SW480 (cell line): ENCODE measurements at places on chromosomes 13 and 19.

GRCh38 chr13:27182844-27183497 is 11.4 kb upstream of the USP12 start:
- peak; percentile 20 for DNase-seq

GRCh38 chr13:112839356-112840105 is 129.5 kb upstream of the MCF2L start:
- DNase-seq, result no peak

DNA sequence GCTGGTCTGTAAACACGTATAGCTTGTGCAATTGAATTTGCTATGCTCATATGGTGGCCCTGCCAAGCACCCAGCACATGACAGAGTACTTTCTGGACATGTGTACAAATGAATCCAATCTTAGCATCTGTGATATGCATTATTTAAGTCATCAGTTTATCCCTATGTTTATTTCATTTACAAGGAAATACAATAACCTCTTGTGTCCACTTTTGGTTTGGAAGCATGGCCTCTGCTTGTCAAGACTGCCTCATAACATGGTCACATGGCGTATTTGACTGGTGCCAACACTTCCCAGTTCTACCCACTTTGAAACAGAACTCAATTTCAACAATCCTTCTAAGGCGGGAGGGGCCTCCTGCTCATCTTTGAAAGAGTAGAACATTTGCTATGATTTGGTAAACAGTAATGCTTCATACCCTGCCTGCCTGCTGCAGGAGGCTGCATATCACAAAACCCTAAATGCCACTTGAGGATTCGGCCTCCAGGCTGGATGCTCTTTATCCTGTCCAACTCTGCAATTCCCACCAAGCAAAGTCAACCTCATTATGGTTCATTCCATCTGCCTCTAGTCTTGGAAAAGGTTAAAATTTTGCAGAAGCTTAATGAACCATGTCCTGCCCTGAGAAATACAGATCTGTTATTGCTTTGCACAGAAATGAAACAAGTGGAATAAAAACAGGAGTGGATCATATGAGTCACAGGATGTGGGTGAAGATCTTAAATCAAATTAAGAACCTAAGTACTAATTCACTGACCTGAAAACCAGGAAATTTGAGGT is 151.3 kb downstream of the CYSLTR2 start:
- no peak for DNase-seq

- no peak for DNase-seq
Observed at GRCh38 chr13:52945348-52945747, 83.3 kb upstream of the OLFM4 start.

DNA sequence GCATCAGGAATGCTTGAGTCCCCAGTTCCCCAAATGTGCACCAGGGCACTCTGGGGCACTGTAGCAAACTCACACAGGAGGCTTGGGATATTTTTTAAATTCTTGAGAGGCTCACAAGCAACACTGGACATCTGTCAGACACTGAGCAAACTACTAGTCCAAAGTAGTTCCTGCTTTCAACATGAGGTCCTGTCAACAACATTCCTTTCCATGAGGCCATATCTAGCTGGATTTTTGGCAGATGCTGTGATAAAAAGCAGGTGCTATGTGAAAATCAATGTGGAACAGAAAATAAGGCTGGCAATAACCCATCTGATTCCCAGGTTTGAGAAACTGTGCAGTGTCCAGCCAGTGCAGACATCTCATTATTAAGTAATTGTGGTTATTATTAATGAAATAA is 50.5 kb downstream of the STARD13 start:
- DNase-seq, result no peak

- DNase-seq, result no peak
Observed at GRCh38 chr19:2064788-2065524, 13.9 kb upstream of the MKNK2 start.

DNA sequence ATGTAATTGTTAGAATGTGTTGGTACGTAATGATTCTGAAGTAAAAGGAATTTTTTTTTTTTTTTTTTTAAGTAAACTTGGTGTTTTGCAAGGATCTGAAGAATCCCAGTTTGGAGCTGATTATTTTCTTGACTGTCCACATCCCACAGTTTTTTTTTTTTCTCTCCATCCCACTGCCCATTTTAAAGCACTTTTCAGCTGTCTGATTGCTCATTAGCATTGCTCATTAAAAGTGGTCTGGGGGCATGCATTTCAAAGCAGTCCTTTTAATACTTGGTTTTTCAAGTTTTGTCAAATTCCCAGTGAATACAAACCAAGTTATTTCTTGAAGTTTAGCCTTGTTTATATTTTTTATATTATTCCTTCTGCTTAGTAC is 44.1 kb downstream of the SLAIN1 start:
- DNase-seq, result no peak

- DNase-seq, result no peak
Observed at GRCh38 chr19:2101417-2102335, 5.0 kb downstream of the IZUMO4 start.

GRCh38 chr19:9835507-9835949 is 410 bp downstream of the PIN1 start:
- DNase-seq, result no peak
